Activated CD4-positive, alpha-beta T cell treated with anti-CD3 and anti-CD28 coated beads for 1 hour (primary cell): ENCODE measurements at places on chromosomes 12 and 14.

- DNase-seq, result no peak
Observed at GRCh38 chr12:85509857-85510256, 229.8 kb downstream of the ALX1 start.

- DNase-seq, result no peak
Observed at GRCh38 chr12:90366286-90366685, 588.7 kb downstream of the CCER1 start.

GRCh38 chr12:56158926-56159461 lies 835 bp downstream of the MYL6 start:
- no peak for DNase-seq

GRCh38 chr12:25584596-25584995 lies 31.5 kb upstream of the LMNTD1 start:
- no peak for DNase-seq

DNA sequence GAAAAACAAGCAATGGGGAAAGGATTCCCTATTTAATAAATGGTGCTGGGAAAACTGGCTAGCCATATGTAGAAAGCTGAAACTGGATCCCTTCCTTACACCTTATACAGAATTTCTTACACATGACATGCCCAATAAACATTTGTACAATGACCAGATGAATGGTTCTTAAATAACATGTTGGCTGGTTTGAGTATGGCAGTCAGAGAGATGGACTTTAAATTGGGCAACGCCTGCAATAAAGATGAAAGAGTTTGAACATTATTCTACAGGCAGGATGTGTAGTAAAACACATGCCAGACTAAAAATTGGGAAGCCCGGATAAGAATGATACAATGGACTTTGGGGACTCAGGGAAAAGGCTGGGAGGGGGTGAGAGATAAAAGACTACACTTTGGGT lies 360.6 kb upstream of the KITLG start:
- DNase-seq, result no peak

- no peak for DNase-seq
Observed at GRCh38 chr12:111268738-111269572, 99.9 kb downstream of the PHETA1 start.

- no peak for DNase-seq
Observed at GRCh38 chr12:130925666-130926015, 28.1 kb upstream of the ADGRD1 start.

DNA sequence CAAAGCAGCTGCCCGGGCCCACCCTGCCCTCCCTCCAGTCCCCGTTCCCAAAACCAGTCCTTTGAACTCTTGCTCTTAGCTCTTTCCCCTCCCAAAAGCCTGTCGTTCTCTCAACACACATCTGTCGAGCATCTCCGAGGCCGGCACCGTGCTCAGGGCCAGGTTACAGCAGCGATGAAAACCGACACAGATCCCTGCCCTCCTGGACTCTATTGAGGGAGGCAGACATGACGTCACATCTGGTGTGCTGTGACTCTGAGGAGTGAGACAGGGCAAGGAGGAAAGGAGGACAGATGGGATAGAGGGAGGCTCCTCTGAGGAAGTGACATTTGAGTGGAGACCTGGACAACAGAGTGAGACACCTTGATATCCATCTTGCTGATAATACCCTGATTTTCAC lies 34.6 kb upstream of the PWP1 start:
- DNase-seq, result no peak

DNA sequence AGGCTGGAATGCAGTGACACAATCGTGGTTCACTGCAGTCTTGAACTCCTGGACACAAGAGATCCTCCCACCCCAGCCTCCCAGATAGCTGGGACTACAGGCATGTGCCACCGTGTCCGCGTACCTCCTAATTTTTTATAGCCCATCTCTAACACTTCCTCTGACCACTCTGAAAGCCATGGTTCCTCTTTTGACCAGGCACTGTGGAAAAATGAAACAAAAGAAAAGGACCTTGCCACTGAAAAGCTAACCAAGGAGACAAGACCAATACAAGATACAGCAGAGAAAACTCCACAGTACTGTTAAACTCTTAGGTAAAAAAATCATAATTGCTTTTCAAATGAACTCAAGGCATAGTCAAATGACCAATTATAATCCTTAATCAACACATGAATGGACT lies 233.3 kb downstream of the NEDD1 start:
- no peak for DNase-seq

DNA sequence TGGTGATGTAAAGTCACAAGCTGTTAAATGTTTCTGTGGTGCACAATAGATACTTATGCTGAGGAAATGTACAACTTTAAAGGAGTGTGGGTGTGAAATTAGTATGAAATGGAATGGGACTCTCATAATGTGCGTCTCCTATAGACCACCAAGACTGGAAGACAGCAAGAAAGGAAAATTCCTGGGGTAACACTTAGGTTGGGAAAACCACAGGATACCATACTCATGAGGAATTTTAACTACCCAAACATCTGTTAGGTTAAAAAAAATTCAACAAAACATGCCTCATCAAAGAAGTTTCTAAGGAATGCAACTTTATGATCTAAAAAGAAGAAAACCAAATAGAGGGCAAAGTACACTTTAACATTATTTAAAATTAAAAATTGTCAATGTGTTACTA lies 113.7 kb upstream of the MYF6 start:
- DNase-seq, result no peak

- no peak for DNase-seq
Observed at GRCh38 chr12:88585077-88585476, 4.8 kb upstream of the KITLG start.

- DNase-seq, result no peak
Observed at GRCh38 chr12:132376464-132376830, 47.1 kb upstream of the GALNT9 start.

DNA sequence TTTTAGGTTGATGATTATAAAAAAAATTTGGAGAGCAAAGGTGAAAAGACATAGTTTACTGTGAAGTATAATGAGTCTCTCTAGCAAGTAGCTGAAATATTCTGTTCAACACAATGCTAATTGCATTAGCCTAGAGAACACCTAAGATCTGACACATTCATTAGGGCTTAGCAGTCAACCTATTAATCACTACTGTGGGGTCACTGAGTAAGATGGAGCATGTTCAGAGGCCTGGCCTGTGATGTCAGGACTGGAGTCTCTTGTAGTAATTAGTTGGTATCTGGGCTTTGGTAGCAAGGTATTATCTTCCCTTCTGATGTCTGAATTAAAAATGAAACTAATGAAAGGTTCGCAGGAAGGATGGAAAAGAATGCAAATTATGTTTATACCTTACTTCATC lies 112.7 kb downstream of the SLC16A7 start:
- no peak for DNase-seq

DNA sequence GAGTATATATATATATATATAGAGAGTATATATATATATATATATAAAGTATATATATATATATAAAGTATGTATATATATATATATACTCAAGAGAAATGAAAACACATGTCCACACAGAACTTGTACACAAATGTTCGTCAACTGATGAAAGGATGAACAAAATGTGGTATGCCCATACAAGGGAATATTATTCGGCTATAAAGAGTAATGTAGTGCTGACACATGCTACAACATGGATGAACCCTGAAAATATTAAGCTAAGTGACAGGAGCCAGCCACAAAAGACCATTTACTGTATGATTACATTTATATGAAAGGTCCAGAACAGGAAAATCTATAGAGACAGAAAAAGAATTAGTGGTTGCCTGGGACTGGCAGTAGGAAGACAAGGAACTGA lies 19.5 kb downstream of the LIMA1 start:
- no peak for DNase-seq

- DNase-seq, result no peak
Observed at GRCh38 chr12:105257321-105257728, 21.4 kb upstream of the APPL2 start.

GRCh38 chr14:89720741-89721729 lies 233.5 kb downstream of the EFCAB11 start:
- peak; percentile 51 for DNase-seq

- no peak for DNase-seq
Observed at GRCh38 chr12:97556302-97556779, 93.7 kb downstream of the RMST start.

GRCh38 chr12:52354200-52354599 lies 13.1 kb downstream of the KRT85 start:
- DNase-seq, result no peak

DNA sequence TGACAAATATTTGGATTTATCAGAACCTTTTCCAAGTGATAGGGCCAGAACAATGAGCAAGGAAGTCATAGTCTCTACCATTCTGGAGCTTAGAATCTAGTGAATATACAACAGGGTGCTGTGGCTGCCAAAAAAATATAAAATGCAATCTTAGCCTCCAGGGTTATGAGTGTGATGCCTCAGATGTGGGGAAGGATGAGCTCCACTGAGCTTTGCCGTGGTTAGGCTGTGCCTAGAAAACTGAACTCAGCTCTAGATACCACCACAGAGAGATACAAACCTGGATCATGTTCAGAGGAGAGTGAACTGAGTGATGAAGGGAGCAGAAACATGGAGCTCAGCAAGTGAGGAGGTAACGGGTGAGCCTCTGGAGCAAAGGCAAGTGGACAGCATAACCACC lies 138.1 kb upstream of the HIF1A start:
- DNase-seq, result no peak

DNA sequence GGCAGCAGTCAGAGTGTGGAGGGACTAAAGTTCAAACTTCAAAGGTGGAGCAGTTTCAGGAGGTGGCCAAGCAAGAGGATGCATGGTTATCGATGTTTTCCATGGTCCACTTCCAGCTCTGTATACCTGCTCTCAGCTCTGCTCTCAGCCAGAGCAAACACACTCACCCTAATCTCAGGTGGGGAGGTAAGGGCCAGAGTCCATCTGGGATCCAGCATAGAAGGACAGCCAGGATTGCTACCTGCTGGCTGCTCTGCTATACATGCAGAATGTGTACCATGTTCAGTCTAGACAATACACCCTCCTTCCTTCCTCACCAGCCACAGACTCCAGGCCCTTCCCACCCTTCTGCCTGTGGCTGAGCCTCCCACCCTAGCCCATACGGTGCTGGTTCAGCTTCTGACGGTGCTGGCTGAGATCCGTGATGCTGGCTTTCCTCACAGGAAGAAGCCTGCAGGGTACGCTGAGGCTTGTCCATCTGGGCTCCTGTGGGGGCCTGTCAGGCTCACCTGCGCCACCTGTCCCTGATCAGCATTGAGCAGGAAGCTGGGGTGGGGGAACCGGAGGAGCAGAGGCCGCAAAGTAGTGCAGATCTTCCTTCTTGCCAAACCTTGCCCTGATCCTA lies 2.4 kb downstream of the CBLN3 start:
- DNase-seq, result no peak

DNA sequence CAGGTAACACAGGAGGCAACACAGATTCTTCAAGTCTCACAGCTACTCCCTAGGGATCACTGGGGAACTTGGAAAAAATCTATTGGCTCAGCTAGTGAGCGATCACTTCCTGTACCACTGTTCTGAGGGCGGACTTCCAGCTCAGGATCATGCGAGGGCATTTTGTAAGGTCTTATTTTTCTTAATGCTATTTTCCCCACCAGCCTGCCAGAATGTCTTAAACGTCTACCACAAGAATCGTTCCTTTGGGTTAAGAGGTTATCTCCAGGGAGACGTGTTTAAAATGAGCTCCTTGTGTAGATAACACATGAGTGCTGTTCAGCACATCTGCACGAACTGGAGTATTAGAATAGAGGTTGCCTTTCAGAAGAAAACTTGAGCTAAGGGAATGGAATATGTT lies 162.6 kb downstream of the ETNK1 start:
- no peak for DNase-seq

- no peak for DNase-seq
Observed at GRCh38 chr14:71550367-71550766, 381.9 kb upstream of the RGS6 start.

DNA sequence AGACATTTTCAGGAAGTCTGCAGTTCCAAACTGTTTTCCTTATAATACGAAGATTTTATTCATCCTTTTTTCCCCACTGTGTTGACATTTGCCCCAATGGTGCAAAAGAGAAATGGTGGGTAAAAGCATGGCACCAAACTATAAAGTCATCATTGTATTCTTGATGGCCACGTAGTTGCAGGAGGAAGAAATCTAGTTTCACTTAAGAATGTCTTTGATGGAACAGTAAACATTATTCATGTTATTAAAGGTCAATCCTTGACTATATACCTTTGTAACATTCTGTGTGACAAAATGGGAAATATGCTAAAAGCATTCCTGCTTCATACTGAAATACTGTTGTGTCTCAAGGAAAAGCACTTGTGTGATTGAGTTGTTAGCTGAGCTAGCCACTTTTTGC lies 80.1 kb downstream of the PRKCH start:
- DNase-seq, result no peak

DNA sequence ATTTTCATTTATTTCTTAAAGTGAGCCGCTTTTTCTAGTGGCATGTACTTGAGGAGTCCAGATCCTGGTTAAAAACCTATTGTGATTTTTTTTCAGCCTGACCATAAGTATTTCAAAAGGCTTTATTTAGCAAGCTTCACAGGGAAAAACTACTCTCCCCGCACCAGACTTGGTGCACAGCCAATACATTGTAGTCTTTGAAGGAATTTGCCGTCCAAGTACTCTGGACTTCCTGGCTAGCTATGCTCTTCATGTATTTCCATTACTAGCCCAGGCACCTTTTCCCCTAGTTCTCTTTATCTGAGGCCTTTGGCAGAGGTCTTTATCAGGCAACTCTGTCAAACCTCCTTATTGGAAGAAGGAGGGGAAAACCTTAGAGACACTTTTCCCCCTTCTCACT lies 234.7 kb downstream of the CCDC91 start:
- no peak for DNase-seq

GRCh38 chr14:92391726-92392125 lies 68.8 kb downstream of the SLC24A4 start:
- DNase-seq, result no peak

GRCh38 chr14:96363751-96364336 lies 518 bp downstream of the GSKIP start:
- peak; percentile 22 for DNase-seq

GRCh38 chr14:61192989-61193388 lies 88.1 kb downstream of the TMEM30B start:
- no peak for DNase-seq

DNA sequence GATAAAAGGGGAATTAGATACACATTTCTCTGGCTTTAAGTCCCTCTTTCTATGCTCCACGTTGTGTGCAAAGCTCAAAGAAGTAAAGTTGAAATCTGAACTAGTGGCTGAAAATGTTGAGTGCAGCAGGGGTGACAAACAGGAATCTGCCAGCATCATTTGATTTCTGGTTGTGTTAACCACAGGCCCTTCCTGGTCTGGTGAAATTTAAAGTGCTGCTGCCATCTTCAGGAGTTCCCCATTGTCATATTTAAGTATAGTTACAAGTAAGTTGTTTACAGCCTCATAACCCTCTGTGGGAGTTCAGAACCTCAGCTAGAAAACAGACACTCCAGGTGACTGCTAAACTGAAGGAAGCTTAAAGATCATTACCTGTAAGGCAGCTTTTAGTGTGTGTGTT lies 90.9 kb upstream of the CCDC196 start:
- no peak for DNase-seq

- no peak for DNase-seq
Observed at GRCh38 chr12:12691549-12691948, 4.4 kb downstream of the GPR19 start.

DNA sequence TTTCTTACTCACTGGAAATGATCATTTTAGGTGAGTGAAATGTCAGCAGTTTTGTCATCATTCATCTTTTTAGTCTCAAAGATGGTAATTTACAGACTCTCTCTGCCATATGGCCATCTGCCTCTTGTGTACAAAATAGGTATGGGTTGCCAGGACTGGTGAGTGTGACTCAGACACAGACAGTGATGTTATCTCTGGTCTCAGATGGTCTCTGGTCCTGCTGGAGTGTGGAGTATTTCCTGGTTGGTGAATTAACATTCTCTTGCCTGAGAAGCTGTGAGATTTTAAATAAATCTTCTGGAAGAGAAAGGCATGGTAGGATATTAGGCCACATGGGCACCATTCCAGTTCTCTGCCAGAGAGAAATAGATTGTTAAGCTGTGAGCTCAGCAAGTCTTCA lies 207.0 kb downstream of the ATP23 start:
- no peak for DNase-seq
